ENCODE measurements at places on chromosomes 7 and 10.

GRCh38 chr7:73999664-74000435 lies 28.1 kb upstream of the ELN start:
- DNase-seq: no peak

DNA sequence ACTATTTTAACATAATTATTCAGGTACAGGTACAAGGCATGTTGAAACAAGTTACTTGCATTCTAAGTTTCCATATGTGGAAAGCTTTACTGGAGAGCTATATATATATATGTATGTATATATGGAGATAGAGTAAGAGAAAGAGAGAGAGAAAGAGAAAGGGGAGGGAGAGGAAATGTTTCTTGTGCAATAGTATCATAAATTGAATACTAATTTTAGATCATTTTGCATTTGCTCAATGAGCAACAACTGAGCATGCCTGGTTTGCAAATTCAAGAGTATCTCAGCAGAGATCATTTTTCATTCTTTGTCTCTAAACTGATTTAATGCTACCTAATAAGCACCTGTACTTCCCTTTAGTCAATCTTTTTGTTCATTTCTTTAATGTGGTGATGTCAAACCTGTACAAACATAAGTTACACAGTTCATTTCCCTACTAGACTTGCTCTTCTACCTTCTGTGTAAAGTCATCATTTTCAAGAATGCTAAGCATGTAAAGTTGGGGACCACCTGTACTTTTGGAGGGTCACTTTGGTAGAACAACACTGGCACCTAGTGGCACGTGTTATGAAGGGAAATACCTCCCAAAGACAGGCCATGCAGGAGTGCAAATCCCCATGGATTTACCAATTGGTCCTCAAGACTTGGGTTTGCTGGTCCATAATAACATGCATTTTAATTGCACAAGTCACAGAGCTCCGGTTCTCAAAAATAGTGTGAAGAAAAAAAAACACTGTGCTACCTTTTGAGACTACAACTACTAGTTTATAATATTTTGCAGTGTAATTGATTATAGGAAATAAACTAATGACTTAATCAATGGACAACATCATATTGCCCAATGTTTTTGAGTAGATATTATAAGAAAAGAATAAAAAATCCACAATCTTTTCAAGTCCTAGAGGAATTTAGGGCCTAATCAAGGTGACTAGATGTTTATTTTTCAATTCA lies 431.2 kb upstream of the IGFBP3 start:
- peak; percentile 81 for DNase-seq

DNA sequence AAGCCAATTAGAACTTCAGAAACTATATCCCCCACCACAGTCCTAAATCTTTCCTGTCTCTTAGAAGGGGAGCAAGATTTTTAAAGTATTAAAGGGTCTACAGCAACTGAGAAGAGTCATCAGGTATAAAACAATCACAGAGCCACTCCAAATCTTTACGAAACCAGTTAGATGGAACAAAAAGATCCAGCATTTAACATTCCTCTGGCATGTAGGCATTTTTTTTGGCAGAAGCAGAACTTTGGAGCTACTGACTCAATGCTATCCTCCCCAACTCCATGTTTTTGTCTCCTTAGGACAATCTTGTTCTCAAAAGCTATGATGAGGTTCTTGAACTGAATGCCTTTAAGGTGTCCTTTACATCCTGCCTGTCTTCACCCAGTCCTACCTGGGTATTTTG lies 333.3 kb downstream of the PRPF18 start:
- no peak for DNase-seq

GRCh38 chr10:132630666-132631337 lies 93.2 kb downstream of the INPP5A start:
- DNase-seq: no peak

DNA sequence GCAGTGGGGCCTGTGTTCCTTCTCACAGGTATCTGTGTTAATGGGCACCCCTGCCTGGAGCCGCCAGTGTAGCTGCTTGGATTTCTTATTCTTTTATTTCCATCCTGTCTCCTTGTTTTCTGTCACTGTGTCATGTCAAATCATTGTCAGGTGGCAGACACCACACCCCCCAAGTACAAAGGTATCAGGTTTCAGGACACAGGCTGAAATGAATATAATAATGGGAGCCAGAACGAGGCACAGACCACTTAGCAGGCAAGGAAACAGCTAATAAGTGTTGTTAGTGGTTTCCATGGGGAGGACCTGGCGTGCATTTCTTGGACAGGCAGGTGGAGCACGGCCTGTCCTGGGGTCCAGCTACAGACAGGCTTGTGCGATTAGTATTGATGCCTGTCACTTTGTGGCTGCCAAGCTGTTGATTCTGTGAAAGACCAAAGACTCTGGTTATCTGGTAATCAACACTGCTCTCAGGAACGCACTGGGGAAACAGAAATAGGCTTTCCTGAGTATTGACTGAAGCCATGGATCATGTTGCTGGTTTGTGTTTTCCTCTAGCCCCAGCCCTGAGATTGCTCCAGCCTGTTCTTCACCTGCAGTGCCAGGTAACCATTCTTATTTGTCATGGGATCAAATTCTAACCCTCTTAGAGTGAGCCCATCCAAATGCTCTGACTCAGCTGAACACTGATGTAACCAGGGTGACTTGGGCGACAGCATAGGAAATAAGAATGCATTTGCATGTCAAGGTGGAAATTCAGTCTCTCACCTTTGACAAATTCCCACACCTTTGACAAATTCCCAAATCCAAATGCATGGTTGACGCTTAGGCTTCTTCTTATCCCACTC lies 1002.0 kb downstream of the LRMDA start:
- peak; percentile 39 for DNase-seq

GRCh38 chr7:128743112-128743772 lies 4.1 kb downstream of the CALU start:
- no peak for DNase-seq

- DNase-seq: no peak
Measured at GRCh38 chr7:34184466-34184865, 279.1 kb downstream of the BMPER start.

GRCh38 chr7:16004702-16005101 lies 318.2 kb upstream of the MEOX2 start:
- no peak for DNase-seq

DNA sequence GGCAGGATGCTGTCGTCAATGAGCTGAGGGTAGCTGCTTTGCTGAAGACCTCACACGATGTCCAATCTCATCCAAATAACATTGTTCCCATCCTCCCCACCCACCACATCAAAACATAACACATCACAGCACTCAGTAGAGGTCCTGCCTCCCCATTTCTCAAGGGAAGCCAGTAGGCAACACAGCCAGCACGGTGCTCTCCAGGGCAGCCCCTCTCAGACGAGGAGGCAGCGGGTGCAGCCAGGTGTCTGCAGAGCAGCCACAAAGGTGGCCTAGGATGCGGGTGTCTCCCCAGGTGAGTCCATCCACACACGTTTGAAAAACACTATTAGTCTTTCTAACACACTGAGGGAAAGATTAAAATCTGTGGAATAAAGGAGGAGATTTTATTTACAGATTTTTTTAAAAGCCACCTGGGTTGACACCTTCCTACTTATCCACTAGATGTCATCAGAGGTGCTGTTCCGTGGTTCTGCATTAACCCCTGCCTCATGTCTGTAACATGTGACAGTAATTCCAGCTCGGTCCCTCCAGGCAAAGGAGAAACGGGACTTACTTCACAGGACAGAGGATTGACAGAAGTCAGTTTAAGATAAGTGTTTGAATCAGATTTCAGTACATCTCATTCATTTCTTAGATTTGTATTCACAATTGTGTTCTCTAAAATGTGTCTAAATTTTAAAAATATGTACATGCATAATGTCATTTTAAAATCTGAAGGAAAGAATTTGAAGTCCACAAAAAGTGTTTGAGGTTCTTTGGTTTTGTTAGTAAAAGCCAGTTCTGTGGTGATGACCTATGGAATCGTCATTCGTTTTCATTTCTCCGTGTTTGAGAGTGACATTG lies 68.0 kb downstream of the LANCL2 start:
- DNase-seq: peak; percentile 82

DNA sequence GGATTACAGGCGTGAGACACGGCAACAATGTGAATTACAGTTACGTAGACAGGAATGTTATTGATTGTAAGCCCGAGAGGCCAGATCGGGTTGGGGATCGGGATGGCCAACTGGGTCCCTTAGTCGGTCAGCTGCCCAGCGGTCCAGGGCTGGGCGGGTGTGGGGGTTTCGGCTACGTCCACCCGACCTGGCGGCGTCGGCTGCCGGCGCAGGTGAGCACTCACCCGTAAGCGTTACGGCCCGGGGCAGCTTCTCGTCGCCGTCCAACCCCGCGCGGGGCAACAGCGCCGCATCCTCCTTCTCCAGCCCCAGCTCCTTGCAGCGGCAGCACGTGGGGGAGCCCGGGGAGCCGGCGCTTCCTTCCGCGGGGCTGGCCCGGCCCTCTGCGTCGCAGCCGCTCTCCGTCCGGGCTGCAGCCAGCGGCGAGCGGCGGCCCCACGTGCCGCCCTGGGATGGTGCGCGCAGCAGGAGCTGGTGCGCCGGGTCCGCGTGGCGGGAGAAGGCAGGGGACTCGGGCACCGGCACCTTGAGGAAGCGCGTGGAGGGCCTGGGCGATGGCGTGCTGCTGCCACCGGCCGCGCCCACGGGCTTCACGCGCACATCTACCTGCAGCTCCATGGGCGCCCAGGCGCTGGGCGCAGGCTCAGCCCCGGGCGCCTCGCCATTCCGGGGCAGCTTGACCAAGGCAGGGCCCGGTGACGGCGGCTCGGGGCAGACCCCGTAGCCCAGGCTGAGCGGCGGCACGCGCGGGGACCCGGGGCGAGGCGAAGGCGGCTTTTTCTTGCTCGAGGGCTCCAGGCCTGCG lies 609 bp downstream of the KLRG2 start:
- DNase-seq: peak; percentile 25

DNA sequence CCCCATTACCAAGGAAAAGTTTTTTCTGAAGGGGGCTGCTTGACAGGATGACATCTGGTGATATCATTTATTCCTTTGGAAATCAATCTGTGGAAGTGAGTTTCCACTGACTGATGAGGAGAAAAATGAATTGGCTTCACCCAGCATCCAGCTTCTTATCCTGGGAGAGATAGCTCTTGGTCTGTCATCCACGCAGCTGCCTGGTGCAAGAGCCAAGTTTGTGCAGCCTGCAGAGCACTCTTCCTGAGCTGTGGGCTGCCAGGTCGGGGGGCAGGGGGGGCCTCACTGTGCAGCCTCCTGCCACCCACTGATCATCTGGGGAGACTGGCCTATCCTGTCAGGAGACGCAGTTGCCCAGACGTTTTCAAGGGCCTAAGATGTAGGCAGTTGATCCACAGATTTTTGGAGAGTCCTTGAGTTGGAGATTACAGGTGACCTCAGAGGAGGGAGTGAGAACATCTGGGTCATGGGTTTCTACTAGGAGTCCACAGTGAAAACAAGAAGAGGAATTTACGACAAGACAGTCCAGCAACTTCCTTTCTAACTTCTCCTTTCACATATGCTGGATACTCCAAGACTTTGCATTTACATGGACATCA lies 75.4 kb downstream of the EGFR start:
- DNase-seq: no peak

DNA sequence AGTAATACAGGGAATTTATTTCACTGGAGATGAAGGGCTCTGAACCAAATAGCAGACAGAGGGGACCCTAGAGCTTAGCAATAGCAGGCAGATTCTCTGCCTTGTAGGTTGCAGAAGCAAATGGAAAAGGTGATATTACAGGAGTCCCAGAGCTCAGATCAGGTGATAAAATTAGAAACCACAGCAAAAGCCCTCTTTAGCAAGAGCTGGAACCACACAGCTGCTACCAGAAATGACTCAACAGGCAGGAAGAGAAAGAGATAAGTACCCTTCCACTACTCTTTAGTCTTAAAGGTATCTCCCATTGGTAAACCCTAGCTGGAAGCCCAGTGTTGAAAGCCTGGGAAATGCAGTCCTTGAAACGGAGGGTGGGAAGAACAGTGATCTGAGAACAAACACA lies 535.6 kb upstream of the GHITM start:
- no peak for DNase-seq

- no peak for DNase-seq
Measured at GRCh38 chr7:81768951-81769778, 682 bp downstream of the HGF start.

DNA sequence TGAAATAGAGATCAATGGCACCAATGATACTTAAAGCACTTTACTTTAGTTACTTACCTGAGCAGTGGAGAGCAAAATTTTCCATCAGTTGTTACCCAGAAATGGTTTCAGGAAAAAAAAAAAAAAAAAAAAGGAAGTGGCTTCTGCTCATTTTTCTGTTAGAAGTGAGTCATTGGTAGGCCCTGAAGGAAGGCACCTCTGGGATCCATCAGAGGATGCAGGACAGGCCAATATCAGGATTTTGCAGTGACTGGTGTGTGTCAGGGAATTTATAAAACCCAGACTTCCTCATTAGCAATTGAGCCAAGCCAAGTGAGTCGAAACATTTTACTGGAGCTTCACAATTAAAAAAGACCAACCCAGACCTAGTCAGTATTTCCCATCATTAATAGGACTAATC lies 2.3 kb upstream of the SMIM30 start:
- no peak for DNase-seq

DNA sequence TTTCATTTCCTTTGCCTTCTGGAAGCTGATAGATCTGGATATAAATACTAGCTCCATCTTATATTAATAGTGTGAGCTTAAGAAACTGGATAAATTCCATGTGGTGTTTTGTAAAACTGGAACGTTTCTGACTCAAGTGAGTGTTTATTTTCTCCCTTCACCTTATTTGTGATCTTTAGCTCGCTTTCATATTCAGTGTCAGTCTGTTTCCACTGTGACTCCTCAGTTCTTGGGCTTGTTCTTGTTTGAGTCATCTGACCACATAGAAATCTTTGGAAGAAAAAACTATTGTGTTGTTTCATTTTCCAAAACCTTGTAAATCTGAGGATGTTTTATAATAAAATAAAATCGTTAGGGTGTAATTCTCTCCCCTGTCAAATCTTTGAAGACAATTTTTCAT lies 186.4 kb downstream of the POLR1F start:
- no peak for DNase-seq

- DNase-seq: no peak
Measured at GRCh38 chr7:142771353-142771723, 568 bp downstream of the PRSS2 start.

GRCh38 chr7:103729026-103729425 lies 260.4 kb downstream of the RELN start:
- DNase-seq: no peak

DNA sequence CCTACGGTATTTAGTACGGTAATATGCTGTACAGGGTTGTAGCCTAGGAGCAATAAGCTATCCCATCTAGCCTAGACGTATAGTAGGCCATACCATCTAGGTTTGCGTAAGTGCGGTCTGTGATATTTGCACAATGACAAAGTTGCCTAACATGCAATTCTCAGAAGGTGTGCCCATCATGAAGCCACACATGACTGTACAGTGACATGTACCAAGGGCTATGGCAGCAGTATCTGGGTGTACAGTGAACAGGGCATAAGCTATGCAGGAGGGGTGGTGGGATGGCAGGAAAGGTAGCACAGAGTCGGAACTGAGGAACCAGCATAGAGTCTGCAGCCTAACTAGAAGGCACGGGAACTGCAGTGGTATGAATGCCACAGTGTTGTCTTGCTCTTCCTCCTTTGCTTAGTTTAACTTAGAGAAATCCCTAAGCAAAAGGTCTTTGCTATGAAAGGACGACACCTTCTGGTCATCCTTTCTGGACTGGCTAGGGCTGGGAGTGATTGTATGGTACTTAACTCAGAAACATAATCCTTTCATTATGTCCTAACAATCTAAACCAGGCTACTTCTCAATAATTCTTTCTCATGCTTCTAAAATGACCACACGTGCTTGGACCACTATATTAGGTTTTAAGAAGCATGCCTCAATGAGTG lies 93.5 kb downstream of the DYNC1I1 start:
- DNase-seq: peak; percentile 64

All from T47D (cell line).